Endothelial cell of umbilical vein (primary cell): ENCODE measurements at places on chromosomes 5 and 9. TPM values are rescaled to one million over a fixed set of nuclear protein-coding genes. Genes with fewer than 3 reads are reported as not detected.

DNA sequence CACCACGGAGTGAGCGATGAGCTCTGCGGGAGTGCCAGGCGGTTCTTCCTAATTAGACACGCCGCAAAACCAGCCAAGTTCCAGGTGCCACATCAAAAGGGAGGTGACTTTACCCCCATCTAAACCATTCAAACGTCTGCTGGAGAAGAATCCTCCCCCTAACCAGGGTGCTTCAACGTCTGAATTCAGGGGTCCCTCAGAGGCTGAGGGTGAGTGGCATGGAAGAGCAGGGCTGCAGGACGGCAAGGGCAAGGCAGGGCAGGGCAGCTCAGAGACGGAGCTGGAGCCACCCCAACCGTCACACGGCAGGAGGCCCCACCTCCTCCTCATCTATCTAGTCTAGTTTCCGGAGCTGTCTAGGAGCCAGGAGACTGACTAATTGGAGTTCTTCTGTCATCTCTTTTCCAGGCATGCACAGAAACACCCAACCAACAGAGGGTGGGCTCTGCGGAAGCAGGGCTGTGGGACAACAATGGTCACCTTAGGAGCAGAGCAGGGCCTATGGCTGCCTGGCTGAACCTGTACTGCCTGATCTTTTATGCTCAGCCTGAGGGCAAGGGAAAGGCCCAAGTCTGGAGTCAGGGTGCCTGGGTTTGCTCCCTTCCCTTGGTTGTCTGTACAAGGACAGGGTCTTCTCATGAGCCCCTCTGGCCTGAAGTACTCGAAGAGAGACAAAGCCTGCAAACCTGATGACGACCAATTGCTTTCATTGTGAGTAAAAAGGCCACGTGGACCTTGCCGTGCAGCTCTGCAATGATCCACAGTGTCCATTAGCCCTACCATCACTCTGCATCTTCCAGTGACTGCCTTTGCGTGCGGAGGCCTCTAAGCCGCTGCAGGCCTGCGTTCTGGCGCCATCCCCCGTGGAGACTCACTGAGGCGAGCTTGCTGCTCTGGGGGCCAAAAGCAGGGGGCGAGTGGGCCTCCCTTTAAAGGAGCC, 81.0 kb upstream of the SLC25A51 start:
- H3K27me3 ChIP-seq: no peaks in the 10 kb centered on the region
- DNase-seq: no peak
- H3K4me3 ChIP-seq: no peak overlapping the region
- H3K27ac ChIP-seq: no peak overlapping the region
- H3K36me3 ChIP-seq: no peaks in the 10 kb centered on the region

DNA sequence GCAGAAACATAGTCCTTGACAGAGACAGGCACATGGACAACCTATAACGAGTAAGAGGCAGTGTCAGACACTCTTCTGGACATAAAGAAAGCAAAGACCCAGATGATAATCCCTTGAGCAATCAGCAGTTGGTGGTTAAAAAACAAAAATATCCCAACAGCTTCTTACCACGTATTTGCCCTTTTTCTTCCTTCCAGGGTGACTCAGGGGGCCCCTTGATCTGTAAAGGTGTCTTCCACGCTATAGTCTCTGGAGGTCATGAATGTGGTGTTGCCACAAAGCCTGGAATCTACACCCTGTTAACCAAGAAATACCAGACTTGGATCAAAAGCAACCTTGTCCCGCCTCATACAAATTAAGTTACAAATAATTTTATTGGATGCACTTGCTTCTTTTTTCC, 9.5 kb downstream of the GZMK start:
- DNase-seq: no peak
- no peaks in the 10 kb centered on the region for H3K36me3 ChIP-seq
- no peak overlapping the region for H3K27ac ChIP-seq
- no peak overlapping the region for H3K4me3 ChIP-seq

DAPK1 gene
- total RNA-seq: 93.4 and 119 TPM in 2 replicates

DNA sequence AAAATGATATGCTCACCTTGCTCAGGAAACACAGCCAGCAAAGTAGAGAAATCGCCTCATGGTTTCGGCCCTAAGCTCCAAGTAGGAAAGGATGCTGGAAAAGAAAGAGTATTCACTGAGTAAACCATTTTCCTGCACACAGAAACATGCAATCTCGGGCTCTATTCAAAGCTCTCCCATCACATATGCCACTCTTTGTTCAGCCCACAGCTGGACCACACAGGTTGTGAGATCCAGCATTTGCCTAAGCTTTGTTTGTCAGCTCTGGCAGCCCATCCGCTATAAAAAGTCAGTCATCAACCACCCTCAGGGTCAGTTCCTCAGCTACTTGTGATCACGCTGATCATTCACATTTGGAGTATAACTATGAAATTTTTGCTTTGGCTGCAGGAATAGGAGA, 96.5 kb upstream of the SMARCA2 start:
- H3K27me3 ChIP-seq: no peaks in the 10 kb centered on the region
- no peaks in the 10 kb centered on the region for H3K4me1 ChIP-seq
- no peak overlapping the region for H3K4me3 ChIP-seq
- H3K36me3 ChIP-seq: no peaks in the 10 kb centered on the region
- H3K27ac ChIP-seq: no peak overlapping the region

GRCh38 chr5:131068893-131069643, 96.0 kb downstream of the HINT1 start:
- H3K4me3 ChIP-seq: no peak overlapping the region
- H3K36me3 ChIP-seq: no peaks in the 10 kb centered on the region
- H3K27me3 ChIP-seq: no peaks in the 10 kb centered on the region
- DNase-seq: no peak

DNA sequence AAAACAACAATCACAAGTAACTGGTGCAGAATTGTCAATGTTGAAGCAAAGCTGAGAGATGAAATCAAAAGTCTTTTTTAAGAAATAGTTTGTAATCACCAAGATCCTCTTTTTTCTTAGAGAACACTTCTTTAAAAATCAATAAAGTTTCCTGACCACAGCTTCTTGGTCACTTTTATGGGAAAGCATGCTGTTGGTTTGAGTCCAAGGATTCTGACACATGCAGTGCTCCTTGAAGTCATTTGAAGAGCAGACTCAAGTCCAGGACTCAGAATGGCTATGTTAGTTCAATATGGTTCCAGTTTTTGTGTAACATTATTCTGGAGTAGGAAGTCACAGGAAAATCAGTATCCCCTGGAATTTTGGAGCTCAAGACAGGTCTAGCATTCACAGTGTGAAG, 480.6 kb downstream of the NR2F1-AS1 start:
- no peaks in the 10 kb centered on the region for H3K27me3 ChIP-seq
- no peak overlapping the region for H3K4me3 ChIP-seq
- no peaks in the 10 kb centered on the region for H3K36me3 ChIP-seq
- no peak for DNase-seq

- H3K4me3 ChIP-seq: no peak overlapping the region
- H3K27me3 ChIP-seq: no peaks in the 10 kb centered on the region
- no peaks in the 10 kb centered on the region for H3K36me3 ChIP-seq
- DNase-seq: no peak
Measured at GRCh38 chr5:142305211-142305610, 19.6 kb downstream of the SPRY4 start.
